ENCODE measurements at places on chromosomes 1 and 21.

DNA sequence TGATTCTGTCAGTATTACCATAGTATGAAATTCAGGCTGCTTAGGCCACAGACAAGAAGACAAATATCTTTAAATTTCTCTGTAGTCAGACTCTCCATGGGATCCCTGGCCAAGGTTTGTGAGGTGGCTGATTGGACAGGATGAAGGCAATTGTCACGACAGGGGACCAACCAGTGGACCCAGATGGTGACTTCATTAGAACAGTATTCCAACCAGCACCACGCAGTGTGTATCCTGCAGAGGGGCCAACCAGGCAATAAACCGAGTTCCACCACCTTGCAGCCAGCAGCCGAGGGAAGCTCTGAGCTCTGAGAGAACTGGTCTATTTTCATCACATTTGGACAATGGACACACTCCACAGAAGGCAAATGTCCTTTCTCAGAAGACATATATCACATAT, 16.1 kb downstream of the DSCAM start:
- no peak for DNase-seq

- DNase-seq = no peak
Observed at GRCh38 chr1:184693011-184693410, 61.6 kb downstream of the EDEM3 start.

DNA sequence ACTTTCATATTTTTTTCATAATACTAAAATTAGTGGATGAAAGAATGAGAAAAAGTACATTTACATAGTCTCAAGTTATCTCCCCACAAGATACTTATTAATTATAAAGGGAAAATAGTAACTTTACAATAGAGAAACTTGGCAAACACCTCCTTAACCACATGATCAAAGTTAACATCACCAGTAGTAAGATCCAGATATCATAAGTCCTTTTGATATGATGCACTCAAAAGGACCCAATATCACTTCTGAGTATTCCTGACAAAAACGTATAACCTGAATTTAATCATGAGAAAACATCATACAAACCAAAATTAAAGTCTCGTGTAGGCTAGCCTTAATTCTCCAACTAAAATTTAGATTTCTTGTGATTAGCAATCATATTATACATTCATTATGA, 67.4 kb downstream of the LYST start:
- no peak for DNase-seq

GRCh38 chr21:46083791-46084561, 13.9 kb upstream of the COL6A2 start:
- DNase-seq = no peak

DNA sequence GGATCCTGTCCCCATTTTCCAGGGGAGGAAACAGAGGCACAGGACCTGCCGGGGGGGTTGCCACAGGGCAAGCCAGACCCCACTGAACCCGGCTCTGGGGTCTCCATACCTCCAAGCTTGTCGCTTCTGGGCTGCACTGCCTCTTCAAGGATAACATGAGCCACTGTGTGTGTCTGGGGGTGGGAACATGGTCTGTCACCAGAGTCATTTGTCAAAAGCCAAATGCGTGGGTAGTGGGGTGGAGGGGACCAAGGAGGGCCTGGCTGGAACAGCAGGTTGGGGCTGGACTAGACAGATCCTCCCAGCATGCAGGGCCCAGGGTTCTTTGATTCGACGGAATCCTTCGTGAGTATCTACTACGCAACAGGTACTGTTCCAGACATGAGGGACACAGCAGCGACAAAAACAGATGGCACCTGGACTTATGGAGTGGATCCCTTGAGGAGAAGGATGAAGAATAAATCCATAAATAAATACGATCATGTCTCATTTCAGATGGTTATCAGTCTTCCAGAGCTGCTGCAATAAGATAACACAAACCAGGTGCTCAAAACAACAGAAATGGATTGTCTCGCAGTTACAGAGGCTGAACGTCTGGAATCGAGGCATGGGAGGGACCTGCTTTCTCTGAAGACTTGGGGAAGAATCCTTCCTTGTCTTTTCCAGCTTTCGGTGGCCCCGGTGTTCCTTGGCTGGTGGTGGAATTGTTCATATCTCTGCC, 28.7 kb downstream of the C1QB start:
- DNase-seq = no peak

GRCh38 chr1:221035662-221036153, 156.5 kb downstream of the HLX start:
- DNase-seq = no peak

DNA sequence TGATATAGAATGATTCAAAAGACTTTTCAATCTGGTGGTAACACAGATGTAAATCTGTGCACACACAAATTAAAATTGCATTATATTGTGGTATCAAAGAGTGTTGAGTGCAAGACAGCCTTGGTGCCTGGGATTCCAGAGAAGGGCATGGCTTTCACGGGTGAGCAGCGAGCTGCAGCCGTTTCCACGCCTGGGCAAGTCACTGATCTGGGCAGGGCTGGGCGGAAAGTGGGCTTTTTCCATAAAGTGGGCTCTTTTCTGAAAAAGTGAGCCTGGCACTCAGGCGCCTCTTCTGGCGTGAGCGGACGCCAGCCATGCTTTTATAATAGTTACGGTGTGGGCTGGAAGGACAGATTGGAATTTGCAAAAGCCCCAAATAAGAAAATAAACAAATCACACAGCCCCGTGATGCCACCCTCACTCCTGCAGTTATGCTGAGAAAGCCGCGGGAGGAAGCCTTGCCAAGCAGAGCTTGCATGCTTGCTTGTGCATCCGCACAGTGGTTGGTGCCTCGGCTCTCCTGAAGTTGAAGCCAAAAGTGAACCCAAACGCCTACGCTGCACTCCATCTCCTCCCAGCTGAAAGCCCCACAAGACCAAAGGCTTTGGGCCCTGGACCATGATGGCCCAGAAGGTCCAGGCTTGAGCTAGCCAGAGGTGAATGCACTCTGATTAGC, 7.1 kb upstream of the C1orf115 start:
- DNase-seq = no peak

GRCh38 chr1:27383039-27383605, at the start of gene CD164L2:
Gene CD164L2, minus strand, starts transcription at chr1:27383333. Its CDS starts 94 bp downstream, at chr1:27383239.
- DNase-seq = peak; percentile 61

- no peak for DNase-seq
Observed at GRCh38 chr1:183027031-183027430, 3.8 kb downstream of the LAMC1 start.

DNA sequence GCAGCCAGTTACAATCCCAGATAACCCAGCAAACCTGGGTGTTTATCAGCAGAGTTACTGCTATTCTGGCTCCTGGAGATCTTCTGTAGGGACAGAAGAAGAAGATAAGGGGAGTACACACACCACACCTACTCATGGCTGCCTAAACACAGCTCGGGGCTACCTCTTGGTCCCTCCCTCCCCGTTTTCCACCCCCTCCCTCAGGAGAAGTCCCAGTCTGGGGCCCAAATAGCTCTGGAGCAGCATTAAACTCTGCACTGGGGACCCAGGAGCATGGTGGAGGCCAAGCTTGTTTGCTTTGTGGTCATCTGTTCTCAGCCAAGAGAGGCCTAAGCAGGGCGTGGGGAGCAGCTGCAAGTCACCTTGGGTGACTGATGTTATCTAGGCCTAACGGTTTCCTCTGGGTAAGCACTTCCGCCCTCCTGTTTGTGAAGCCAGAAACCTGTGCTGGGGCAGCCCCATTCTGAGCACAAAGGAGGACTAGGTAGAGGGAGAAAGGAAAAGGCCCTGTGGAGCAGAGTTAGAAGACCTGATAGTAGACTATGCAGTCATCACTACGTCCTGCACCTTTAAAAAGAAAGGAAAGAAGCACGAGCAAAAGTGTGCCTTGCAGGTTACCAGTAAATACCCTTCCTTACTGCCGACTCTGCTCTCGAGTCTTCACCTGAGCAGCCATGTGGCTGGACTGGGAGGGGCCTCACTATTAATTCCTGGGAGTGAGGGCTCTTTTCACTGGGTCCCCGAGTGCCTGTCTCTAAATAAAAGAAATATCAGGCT, 2.0 kb upstream of the RCSD1 start:
- DNase-seq = no peak

DNA sequence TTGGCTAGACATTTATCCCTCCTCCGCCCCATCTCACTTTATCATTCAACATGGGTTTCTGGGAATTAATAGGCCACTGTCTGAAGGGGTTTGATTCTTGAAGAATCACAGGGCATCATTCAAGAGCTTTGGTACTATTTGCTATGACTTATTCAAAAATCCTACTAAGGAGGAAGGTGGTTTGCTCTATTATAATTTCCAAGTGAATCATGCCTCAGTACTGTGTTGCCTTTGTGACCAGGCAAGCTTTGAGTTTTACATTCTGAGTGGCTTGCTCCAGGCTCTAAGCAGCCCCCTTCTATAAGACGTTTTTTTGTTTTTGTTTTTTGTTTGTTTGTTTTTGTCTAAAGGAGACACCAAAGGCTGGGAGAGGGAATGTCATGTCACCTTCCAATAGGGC, 2.6 kb downstream of the C1orf21 start:
- DNase-seq = no peak

- DNase-seq = no peak
Observed at GRCh38 chr1:246066573-246066972, 440.5 kb downstream of the SMYD3 start.

DNA sequence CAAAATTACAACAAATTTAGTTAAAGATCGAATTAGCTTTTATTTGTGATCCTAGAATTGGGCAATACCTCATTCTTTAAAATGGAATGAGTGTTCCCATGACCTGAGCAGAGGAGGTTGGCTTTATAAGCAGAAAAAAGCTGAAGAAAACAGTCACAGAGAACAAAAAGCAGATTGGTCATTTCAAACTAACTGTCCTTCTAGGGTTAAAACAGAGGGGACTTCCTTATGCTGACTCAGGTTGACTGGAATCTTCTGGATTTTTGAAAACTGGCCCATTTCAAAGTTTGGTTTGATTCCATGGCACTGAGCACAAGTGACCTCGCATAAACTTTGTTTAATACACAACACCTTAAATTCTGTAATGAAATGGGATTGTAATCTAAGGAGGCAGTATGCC, 17.6 kb downstream of the NFASC start:
- DNase-seq = no peak

- peak; percentile 53 for DNase-seq
Observed at GRCh38 chr1:87151500-87152421, 176.9 kb upstream of the LMO4 start.

DNA sequence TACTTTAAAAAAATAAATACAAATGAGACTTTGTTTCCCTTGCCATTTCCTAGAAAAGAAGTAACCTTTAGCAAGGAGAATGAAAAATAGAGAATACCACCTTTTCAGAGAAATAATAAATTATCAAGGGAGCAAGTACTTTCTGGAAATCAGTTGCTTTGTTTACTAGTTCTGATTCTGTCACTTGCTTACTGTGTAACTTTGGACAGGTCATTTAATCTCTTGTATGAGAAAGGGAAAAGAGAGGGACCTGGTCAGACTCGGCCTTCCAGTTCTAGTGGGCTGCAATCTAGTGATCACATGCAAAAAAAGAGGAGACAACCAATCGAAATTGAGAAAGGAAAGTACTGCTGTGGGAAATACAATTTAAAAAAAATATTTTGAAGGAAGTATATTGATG, 34.2 kb downstream of the KCTD3 start:
- DNase-seq = no peak

- no peak for DNase-seq
Observed at GRCh38 chr1:245234217-245235081, 79.7 kb downstream of the KIF26B start.

DNA sequence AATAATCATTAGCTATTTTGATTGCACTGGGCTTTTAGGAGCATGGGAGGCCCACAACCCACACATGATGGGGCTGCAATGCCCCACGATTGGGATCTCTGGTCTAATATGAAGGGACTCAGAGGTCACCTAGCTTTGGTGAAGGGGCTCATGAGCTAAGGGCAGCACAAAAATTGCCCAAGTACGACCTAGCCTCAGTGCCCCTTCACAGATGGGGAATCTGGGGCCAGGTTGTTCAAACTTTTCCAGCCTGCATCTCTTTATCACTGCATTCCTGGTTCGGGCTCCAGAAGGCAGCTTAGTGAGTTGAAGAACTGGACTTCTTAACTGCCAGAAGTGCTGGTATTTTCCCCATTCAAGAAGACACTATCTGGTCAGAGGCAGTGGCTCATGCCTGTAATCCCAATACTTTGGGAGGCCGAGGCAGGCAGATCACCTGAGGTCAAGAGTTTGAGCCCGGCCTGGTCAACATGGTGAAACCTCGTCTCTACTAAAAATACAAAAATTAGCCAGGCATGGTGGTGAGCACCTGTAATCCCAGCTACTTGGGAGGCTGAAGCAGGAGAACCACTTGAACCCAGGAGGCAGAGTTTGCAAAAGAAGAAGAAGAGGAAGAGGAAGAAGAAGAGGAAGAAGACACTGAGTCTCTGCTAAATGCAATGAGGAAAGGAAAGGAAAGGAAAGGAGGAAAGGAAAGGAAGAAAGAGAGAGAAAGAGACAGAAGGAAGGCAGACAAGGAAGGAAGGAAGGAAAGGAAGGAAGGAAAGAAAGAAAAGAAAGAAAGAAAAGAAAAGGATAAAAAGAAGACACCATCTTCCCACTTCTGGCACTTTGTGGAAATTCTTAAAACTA, 258.5 kb upstream of the IRF2BP2 start:
- DNase-seq = no peak

DNA sequence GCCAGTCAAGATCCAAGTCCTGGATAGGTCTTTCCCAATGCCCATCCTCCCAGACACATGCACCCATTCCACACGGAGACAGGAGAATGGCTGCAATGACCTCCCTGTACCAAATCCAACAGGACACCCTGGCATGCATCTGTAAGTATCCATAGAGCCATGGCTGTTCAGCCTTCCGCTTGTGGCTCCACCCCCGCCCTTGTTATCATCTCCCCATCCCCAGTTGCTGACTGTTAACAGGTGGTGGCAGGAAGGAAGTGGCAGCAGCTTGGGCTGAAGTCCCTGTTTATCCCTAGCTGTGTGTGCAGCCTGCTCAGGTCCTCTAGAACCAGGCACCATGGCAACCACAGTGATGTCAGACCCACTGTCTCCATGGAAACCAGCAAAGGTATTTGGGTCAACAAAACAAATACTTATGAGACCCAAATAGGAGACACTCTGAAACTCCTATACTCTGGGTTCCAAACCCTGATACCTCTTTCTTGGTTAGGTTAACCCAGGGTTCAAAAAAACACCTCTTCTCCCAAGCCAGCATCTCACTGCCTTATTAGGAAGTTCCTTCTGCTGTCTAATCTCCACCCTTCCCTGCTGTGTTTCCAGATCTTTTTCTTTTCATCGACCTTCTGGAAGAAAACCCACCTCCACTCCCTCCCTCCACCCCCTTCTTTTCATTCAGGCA, 721 bp downstream of the PBXIP1 start:
- no peak for DNase-seq

DNA sequence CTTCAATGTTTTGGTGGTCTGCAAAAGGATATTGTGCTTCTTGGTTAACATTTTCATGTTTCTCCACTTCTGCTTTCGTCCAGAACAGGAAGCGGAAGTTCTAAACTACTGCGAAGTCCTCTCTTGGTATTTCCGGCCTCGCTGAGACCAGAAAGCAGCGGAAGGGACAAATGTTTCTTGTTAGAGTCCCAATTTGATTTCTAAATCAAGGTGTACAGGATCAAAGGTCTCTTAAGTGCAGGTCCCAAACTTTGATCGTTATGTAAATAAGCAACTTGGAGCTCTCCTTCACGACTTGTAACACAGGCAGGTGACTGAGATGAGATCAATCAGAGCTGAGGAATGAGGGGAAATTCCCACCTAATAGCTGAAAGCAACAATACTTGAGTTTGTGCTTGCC, 40.1 kb upstream of the HMCN1 start:
- no peak for DNase-seq

- DNase-seq = no peak
Observed at GRCh38 chr1:44500181-44501046, 95.4 kb downstream of the RNF220 start.
